ENCODE measurements at places on chromosomes 2 and 18.

GRCh38 chr2:219457784-219458369, 23.2 kb downstream of the SPEG start:
- DNase-seq, result no peak

- DNase-seq, result no peak
These were observed 5.9 kb upstream of the SLC8A1 start for GRCh38 chr2:40457837-40458236.

DNA sequence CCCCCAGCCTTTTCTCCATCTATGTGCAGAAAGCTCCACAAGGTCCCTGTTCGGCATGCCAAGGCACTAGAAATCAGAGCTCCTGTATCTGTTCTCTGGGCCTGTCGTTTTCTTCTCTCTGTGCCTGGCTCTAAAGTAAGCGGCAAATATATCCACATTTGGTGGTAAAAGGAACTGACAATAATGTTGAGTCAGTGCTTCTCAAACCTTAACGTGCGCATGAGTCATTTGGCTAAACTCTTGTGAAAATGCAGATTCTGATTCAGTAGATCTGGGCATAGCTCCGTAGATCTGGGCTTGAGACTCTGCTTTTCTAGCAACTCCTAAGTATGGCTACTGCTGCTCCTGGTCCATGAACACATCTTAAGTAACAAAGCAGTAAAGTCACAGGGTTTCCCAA, 16.5 kb upstream of the ACSL3 start:
- peak; percentile 85 for DNase-seq

GRCh38 chr2:72033636-72034035, 114.0 kb downstream of the CYP26B1 start:
- no peak for DNase-seq

DNA sequence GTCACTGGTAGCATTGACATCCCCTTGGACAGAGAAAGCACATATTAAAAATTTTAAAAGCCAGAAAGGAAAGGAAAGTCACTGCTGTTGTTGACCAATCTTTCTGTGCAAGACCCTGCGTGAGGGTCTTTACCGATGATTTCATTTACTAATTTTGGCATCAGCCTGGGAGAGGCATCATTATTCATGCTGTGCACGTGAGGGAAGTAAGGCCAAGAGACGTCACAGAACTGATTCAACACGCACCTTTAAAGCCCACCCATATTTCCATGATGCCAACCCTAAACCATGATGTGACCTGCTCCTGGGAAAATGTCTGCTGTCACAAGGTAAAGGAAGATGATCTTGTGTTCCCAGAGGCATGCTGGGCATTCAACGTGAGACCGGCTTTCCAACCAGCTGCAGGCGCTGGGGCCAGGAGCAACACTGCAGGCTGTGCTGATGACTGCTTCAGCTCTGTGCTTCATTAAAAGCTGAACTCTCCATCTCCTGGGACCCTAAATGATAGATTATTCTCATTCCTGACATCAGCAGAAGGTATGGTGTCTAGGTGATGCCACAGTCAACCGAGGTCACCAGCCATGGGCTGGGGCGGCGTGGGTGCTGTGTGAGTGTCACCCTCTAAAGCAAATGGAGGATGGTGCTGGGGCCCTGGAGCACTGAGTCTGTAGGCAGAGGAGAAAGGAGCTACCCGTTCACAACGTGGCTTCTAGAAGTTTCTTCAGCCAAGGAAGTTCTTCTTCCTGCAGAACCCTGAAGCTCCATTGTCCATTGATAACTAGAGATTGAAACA, 53.9 kb downstream of the TMEM18 start:
- no peak for DNase-seq

- DNase-seq, result no peak
These were observed 888 bp upstream of the ADCY3 start for GRCh38 chr2:24920809-24921441.

All from AG10803 (cell line).